ENCODE measurements at places on chromosomes 4 and X. TPM values are rescaled to one million over a fixed set of nuclear protein-coding genes. Genes with fewer than 3 reads are reported as not detected.

Gene USP17L20
- not detected for total RNA-seq

- peak; percentile 76 for DNase-seq
Observed at GRCh38 chrX:153766098-153766817, 2.2 kb downstream of the PLXNB3 start.

GRCh38 chr4:21884615-21885014 is 64.0 kb downstream of the KCNIP4 start:
- DNase-seq: no peak

GRCh38 chr4:40395908-40396793 is 61.0 kb downstream of the CHRNA9 start:
- DNase-seq: no peak

Gene DCAF12L1
- total RNA-seq: 0.50 TPM

All from spleen (tissue), 13 donors.